Jurkat, Clone E6-1 (cell line): ENCODE measurements at places on chromosomes 12 and 14.

DNA sequence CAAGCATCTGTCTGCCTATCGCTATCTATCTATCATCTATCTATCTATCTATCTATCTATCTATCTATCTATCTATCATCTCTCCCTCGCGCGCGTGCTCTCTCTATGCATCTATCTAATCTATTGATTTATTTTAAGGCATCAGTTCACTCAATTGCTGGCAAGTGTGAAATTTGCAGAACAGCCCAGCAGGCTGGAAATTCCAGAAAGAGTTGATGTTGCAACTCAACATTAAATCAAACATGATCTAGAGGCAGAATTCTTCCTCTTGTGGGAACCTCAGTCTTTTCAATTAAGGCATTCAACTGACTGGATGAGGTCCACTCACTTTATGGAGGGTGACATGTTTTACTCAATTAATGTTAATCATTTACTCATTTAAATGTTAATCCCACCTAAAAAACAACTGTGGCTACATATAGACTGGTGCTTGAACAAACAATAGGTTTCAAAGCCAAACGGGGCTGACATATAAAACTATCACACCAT lies 1210.8 kb downstream of the GALC start:
- DNase-seq, result no peak

DNA sequence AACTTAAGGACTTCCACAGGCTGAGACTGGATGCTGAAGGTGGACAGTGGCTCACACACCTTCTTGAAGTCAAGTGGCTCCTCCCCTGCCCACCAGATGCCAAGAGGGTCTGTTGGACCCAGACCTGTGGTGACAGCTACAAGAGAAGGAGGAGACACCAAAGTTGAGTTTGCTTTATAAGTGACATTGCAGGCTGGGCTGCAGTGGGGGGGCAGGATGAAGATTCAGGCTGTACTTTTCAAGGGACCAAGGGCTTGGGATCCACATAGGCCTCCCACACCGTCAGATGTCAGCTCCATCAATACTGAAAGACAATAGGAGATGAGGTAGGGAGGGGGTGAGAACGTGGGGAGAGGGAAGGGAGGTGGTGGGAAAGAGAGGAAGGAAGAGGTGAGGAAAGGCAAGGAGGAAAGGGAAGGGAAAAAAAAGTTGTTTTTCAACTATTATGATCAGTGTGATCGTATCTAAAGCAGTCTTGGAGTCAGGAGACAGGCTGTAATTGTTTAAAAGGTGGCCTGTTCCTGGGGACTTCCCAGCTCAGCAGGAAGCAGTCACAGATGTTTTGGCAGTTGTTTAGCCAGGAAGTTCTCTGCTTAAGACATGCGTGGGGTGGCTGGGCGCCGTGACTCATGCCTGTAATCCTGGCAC lies 84.1 kb upstream of the RESF1 start:
- DNase-seq, result no peak

GRCh38 chr12:50742776-50743175 lies 21.1 kb upstream of the ATF1 start:
- no peak for DNase-seq

DNA sequence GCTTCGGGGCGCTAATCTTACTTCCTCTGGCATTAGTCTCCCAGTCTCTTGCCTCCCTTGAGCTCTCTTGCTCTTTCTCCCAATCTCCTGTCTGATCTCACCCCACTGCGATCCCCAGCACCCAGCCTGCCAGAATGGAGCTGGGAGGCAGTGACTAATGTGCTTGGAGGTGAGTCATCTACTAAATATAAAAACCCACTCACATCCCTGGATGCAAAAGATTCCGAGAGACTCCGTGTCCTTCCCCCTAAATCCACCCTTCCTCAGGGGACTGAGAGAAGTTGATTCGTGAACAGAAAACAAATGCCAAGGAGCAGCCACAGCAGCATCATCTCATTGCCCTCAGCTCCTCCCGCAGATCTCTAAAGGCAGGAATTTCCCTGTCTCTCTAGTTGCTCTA lies 45.7 kb upstream of the KCNA5 start:
- no peak for DNase-seq

DNA sequence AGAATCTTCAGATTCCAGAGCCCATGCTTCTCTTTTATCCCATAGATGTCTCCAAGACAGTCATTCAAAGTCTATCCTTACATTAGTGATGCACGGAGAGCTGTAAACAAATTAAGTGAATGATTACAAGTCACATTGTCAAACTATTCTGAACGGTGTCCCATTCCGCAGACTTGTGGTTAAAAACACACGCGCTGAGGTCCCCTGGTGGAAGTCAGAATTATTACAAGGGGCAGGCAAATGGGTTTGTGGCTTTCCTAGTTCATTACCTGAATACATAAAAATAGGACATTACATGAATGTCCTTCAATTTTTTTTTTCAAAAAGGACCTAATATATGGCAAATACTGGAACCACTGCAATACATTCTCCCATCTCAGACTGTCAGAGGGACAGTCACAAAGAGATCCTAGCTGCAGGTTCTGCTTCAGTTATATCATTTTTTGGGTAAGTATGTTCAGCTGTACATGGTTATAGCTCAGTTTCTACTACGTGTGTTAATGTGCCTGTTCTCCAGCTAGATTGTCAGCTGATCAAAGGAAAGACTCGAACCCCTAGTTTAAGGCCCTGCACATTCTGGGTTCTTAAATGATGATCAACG lies 53.1 kb upstream of the STON2 start:
- peak; percentile 68 for DNase-seq

DNA sequence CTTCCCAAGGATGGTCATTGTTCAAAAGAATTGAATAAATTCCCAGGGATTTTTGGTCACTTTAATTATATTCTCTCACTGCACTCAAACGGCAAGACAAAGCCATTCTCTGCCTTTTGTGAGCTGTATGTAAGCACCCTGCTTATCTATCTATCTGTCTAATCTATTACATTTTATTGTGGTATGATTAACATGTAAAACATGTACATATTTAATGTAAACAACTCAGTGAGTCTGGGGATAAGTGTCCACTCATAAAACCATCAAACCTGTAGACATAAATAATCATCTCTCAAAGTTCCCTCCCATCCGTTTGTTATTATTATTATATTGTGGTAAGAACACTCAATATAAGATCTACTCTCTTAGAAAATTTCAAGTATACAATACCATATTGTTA lies 167.1 kb downstream of the CAND1 start:
- no peak for DNase-seq

DNA sequence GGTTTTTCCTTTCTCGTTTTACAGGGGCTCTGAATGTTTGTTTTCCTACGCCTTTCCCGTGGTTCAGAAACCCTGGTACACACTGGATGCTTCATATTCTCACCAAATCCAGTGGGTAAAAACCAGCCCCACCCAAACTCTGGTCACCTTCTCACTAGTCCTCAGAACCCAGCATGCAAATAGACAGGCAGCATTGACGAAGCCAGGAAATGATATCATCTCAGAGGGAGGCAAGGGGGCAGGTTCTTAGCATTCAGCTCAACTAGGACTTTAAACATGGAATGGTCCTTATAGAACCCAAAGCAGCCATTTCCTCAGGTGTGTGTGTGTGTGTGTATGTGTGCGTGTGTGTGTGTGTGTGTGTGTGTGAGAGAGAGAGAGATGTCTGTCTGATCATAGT lies 142.0 kb downstream of the KCNK10 start:
- DNase-seq, result no peak

DNA sequence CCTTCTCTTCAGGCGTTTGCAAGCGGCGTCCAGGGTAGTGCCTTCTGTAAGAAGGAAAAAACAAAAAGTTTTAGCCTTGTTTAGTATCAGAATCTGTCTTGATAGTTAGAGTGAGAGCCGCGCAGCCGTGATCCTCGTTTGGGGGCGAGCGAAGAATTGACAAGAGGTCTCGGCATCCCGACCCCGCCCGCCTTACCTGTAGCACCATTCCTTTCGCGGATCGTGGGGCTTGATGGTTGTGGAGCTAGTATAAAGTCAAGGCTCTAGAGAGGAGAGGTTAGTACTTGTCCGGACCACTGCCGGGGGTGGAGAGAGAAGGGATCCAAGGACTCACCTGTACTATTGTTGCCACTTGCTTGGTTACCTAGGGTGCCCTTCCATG lies 494 bp downstream of the TMTC3 start:
- DNase-seq, result no peak

DNA sequence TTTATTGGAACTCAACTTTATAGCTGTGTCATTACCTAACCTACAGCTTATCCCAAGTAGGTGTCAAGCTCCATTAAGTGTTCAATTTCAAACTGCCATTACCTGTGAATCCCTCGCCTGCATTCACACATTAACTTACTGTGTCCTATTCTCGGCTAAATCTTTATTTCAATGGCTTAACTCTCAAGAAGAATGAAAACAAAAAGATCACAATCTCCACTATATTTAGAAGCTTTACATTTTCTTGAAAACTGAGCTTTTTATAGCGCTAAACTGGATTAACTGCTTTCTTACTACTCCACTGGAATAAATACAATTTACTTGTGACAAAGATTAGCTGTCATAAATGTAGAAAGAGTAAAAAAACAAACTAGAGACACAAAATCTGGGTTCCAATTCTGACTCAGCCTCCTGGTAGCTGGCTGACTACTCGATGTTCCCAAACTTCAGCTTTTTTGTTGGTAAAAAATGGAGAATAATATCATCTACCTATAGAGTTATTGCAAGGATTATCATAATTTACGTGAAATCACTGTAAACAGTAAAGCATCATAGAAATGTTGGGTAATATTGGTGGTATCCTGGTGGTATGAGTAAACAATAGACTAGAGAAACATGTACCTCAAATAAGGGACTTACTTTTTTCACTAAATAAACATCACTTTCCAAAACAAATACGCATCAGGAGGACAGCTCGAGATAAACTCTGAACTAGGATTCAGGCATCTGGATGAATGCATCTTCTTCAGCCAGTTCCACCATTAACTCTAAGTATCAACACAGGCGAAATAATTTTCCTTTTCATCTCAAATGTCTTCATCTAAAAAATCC lies 1.7 kb downstream of the RALGAPA1 start:
- no peak for DNase-seq

DNA sequence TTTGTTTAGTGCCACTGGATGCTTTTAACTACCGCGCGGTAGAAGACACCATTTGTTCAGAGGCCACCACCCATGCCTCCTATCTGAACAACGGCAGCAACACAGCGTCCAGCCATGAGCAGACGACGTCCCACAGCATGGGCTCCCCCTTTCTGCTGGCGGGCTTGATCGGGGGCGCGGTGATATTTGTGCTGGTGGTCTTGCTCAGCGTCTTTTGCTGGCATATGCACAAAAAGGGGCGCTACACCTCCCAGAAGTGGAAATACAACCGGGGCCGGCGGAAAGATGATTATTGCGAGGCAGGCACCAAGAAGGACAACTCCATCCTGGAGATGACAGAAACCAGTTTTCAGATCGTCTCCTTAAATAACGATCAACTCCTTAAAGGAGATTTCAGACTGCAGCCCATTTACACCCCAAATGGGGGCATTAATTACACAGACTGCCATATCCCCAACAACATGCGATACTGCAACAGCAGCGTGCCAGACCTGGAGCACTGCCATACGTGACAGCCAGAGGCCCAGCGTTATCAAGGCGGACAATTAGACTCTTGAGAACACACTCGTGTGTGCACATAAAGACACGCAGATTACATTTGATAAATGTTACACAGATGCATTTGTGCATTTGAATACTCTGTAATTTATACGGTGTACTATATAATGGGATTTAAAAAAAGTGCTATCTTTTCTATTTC lies 93.2 kb downstream of the FLRT2 start:
- DNase-seq, result no peak

GRCh38 chr14:91901449-91902226 lies 34.3 kb upstream of the TC2N start:
- no peak for DNase-seq

GRCh38 chr14:85273099-85273677 lies 256.8 kb upstream of the FLRT2 start:
- DNase-seq, result no peak

- no peak for DNase-seq
Measured at GRCh38 chr12:89464974-89465592, 59.5 kb downstream of the GALNT4 start.

DNA sequence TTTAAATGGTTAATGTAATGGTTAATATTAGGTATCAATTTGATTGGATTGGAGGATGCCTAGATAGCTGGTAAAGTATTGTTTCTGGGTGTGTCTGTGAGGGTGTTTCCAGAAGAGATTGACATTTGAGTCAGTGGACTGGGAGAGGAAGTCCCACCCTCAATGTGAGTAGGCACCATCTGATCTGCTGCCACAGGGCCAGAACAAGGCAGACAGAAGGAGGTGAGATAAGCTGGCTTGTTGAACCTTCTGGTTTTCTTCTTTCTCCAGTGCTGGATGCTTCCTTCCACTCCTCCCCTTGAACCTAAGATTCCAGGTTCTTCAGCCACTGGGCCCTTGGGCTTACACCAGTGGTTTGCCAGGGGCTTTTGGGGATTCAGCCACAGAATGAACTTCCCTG lies 756.5 kb upstream of the LRFN5 start:
- DNase-seq, result no peak

DNA sequence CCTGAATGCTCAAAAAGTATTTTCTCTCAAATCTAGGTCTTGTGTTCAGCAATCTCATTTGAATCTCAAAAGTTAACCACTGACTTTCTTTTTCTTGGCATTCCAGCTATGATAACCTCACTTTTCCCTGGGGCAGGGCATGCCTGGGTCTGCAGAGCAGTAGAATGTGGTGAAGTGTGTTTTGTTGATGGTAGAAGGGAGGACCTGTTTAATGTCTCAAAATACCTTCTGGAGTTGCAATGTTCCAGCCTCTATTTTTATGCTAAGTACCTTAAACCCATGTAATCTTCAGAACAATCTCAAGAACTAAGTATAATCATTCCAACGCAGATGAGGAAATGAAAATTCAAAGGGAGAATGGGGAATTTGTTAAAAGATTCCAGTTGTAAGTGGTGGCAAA lies 82.1 kb upstream of the FUT8 start:
- DNase-seq, result no peak

DNA sequence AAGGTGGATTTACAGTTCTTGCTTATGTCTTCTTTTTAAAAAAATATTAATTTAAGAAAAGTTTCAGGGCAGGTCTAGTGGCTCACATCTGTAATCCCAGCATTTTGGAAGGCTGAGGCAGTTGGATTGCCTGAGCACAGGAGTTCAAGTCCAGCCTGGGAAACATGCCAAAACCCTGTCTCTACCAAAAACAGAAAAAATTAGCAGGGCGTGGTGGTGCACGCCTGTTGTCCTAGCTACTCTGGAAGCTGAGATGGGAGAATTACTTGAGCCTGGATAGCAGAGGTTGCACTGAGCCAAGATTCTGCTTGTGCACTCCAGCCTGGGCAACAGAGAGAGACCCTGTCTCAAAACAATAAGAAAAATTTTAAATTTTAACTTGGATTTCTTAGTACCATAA lies 5.4 kb upstream of the TAS2R46 start:
- DNase-seq, result no peak
